Activated CD4-positive, alpha-beta memory T cell treated with anti-CD3 and anti-CD28 coated beads for 36 hours (primary cell): ENCODE measurements at places on chromosomes 2 and 18. TPM values are rescaled to one million over a fixed set of nuclear protein-coding genes. Genes with fewer than 3 reads are reported as not detected.

AQP12A gene
- not detected for total RNA-seq

SLC4A5 gene
- total RNA-seq: 2.9 TPM

CELF4 gene
- not detected for total RNA-seq

UGT1A9 gene
- total RNA-seq: not detected

NEURL3 gene
- 1.1 TPM for total RNA-seq

GRCh38 chr2:240419271-240419670 is 16.2 kb upstream of the GPC1 start:
- no peak overlapping the region for H3K4me3 ChIP-seq
- H3K4me1 ChIP-seq: no peaks in the 10 kb centered on the region
- peak; percentile 3 for DNase-seq
- H3K36me3 ChIP-seq: peaks cover 3% of the 10 kb centered on the region
- H3K27me3 ChIP-seq: no peaks in the 10 kb centered on the region

DNA sequence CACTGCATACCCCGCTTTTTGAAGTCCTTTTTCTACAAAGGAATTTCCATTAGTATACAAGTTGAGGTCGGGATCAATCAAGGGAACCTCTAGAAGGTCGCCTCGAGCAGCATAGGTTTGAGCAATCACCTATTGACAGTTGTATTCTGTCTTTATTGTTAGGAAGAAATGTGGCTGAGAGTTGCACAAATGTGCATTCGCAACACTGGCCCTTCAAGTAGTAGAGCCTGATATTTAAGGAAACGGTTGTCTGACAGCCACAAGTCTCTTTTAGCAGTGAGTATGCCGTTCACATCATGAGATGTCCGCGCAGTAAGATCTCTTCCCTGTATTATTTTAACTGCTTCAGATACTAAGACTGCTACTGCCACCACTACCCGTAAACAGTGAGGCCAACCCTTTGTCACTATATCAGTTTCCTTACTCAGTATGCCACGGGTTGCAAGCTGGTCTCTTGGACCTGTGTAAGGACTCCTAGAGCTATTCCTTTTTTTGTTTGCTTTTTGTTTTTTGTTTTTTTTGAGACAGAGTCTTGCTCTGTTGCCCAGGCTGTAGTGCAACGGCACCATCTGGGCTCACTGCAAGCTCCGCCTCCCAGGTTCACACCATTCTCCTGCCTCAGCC is 10.0 kb upstream of the STARD7 start:
- H3K4me1 ChIP-seq: no peaks in the 10 kb centered on the region
- DNase-seq: no peak
- H3K27me3 ChIP-seq: no peaks in the 10 kb centered on the region

DNA sequence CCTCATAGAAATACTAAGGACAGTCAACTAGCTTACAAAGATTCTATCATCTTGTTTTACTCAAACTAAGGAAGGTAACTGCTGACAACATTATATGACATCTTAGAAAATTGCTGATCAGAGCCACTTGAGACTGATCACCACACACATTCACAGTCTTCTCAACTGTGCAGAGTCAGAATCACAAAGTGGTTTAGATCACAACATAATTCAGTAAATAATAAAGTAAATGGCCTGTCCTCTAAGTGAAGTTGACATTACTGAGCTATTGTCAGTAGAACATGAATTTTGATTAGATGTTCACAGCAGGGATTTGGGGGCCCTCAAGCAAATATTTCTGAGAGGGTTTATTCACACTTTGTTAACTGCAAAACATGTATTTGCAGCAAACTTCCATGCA is 28.5 kb downstream of the NOL4 start:
- no peaks in the 10 kb centered on the region for H3K36me3 ChIP-seq
- H3K27me3 ChIP-seq: no peaks in the 10 kb centered on the region
- no peak overlapping the region for H3K4me3 ChIP-seq
- H3K27ac ChIP-seq: no peak overlapping the region
- no peak for DNase-seq

GRCh38 chr18:3530807-3531206 is 80.8 kb downstream of the TGIF1 start:
- no peaks in the 10 kb centered on the region for H3K36me3 ChIP-seq
- H3K27me3 ChIP-seq: no peaks in the 10 kb centered on the region
- no peak overlapping the region for H3K4me3 ChIP-seq
- peaks cover 12% of the 10 kb centered on the region for H3K4me1 ChIP-seq

DNA sequence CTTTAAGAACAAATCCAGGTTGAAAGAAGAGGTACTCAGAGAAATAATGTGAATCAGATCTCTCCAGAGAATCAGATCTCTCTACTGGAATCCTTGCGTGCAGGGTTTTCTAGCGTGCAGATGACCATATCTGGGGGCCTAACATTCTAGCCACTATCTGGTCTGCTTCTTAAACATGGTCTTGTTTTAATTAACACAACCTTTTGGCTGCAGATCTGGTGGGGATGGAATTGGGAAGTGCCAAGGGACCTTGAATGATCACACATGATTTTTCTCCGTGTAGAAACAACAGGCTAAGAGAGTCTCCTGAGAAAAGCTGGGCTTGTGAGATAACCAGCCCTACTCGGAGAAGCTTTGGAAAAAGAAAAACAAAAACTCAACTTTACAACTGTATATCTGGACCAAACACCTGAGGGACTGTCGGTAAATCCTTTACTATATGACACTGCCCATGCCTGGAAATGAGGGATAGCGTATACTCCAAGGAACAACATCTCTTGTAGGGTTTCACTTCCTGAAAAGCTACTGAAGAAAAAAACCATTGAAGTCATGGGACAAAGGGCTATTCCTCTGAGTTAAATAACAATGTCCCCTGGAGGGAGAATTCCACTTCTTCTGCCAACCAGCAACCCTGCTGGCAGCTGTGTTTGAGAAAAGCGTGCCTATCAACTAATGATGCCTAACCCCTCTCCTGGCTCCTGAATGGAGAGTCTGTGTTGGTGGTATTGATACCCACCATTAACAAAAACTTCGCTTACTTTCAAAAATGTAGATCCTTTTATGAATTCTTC is 171.0 kb upstream of the REV1 start:
- no peak overlapping the region for H3K27ac ChIP-seq
- no peaks in the 10 kb centered on the region for H3K4me1 ChIP-seq

GRCh38 chr2:120654381-120655134 is 81.1 kb upstream of the GLI2 start:
- H3K4me3 ChIP-seq: no peak overlapping the region
- no peaks in the 10 kb centered on the region for H3K36me3 ChIP-seq
- no peaks in the 10 kb centered on the region for H3K4me1 ChIP-seq
- H3K27me3 ChIP-seq: peaks cover 24% of the 10 kb centered on the region
- H3K27ac ChIP-seq: no peak overlapping the region

GRCh38 chr2:26890341-26891000 is 42.5 kb downstream of the DPYSL5 start:
- DNase-seq: no peak
- no peak overlapping the region for H3K27ac ChIP-seq
- H3K4me3 ChIP-seq: no peak overlapping the region
- no peaks in the 10 kb centered on the region for H3K4me1 ChIP-seq
- H3K36me3 ChIP-seq: no peaks in the 10 kb centered on the region
